ENCODE measurements at places on chromosomes 5 and 9.

- no peak for DNase-seq
Measured at GRCh38 chr9:84310883-84311282, 29.7 kb downstream of the SLC28A3 start.

DNA sequence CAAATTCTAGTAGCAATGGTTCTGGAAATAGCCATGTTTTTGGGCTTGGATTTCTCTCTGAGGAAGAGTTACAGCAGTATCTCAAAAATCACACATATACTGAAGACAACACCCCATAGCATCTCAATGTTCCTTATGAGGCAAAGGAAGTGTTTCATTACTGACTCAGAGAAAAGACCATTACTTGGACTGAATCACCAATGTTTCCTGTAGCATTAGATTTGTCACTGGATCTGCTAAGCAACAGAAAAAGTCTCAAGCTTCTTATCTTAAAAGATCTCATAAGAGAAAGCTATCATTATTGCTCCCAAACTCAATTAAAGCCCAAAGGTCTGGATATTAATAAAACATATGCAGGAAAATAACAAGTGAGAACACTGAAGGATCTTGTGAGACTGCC, 272.4 kb downstream of the ADAMTS6 start:
- DNase-seq, result peak; percentile 91

- DNase-seq, result no peak
Measured at GRCh38 chr5:68994645-68995044, 99.2 kb upstream of the SLC30A5 start.

DNA sequence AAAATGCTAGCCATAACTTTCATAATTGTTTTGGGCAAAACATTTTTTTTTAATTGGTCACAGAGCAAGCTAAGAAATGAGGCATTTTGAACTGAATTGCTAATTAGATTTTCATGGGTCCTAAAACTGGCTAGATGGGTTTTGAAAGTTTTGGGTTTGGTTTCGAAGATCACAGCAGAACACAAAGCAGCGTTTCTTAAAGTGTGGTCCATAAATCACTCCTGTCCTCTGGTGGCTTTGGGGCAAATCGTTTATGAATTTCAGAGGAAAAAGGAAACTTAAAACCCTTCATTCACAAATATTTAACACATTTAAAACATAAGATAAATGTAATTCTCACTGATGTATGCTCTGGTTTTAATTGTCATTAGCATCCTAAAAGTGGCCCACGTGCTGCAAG, 503.7 kb downstream of the SPATA31D1 start:
- no peak for DNase-seq

Data from fibroblast of skin of right quadriceps (primary cell).